Muscle of back (tissue), 13 donors: ENCODE measurements at places on chromosomes 16 and 17.

GRCh38 chr17:27873746-27874145 is 19.4 kb downstream of the LYRM9 start:
- no peak for DNase-seq

DNA sequence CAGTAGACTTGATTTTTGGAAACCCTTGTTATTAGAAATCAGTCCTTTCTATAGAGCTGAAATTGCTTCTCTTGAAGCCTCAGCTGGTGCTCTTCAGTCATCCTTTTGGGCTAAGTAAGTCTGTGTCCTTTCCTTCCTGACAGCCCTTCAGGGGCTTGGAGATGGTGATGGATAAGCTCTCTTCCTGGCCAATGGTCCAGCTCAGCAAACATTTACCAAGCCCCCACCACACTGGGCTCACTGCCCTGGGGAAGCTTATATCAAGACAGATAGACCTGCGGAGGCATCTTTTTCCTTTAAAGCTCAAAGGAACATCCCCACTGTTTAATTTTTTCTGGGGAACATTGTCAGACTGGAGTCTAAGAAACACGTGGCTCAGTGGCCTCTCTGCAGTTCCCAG is 139.6 kb downstream of the HAPSTR1 start:
- DNase-seq = no peak

DNA sequence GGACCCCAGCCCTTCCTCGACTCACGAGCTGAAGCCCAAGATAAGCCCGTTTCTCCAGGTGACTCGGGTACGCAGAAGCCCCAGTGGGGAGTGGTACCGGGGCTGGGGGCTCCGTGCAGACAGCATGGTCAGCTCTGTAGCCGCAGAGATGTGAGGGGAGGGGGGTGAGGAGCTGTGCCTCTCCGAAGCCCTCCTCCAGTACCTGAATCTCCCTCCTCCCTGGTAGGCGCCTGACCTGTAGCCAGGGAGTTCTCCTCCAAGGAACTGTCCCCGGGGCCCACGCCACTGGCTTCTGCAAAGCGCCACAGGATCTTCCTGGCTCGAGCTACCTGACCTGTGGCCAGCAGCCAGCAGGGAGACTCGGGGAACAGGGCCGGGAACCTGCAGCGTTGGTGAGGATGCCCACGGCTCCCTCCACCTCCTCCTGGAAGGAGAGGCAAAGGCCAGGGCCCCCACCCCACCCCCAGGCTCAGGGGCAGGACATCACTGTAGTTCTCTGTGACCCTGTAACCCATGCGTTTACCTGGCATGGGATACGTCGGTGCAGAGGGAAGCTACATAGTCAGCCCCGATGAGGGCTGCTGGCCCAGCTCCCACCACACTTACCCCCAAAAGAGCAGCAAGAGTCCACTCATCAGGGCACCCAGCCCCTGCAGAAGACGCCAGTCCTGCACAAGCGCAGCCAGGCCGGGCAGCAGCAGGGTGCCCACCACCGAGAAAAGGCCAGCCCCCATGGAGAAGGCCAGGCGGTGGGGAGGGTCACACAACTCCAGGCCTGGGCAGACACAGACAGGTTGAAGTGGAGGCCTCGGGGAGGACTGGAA is 1.7 kb downstream of the SLC22A31 start:
- DNase-seq = no peak

- peak; percentile 2 for DNase-seq
Observed at GRCh38 chr17:53186001-53186400, 636.7 kb upstream of the KIF2B start.

DNA sequence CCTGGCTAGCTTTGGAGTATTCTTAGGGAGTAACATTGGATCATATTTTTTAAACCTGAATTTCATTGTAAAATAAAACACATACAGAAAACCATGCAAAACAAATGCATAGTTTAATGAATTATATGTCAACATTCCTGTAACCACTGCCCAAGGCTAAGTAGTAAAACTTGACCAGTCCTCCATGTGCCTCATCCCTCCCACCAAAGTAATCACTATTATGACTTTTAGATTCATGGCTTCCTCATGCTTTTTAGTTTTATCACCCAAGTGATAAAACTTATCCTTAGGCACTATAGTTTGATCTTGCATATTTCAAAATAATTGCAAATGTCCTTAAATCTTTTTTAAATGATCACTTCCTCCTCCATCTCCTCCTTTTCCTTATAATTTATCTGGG is 20.4 kb downstream of the PRKCA start:
- DNase-seq = no peak

GRCh38 chr17:41959336-41960095 is 7.1 kb upstream of the CNP start:
- peak; percentile 36 for DNase-seq

DNA sequence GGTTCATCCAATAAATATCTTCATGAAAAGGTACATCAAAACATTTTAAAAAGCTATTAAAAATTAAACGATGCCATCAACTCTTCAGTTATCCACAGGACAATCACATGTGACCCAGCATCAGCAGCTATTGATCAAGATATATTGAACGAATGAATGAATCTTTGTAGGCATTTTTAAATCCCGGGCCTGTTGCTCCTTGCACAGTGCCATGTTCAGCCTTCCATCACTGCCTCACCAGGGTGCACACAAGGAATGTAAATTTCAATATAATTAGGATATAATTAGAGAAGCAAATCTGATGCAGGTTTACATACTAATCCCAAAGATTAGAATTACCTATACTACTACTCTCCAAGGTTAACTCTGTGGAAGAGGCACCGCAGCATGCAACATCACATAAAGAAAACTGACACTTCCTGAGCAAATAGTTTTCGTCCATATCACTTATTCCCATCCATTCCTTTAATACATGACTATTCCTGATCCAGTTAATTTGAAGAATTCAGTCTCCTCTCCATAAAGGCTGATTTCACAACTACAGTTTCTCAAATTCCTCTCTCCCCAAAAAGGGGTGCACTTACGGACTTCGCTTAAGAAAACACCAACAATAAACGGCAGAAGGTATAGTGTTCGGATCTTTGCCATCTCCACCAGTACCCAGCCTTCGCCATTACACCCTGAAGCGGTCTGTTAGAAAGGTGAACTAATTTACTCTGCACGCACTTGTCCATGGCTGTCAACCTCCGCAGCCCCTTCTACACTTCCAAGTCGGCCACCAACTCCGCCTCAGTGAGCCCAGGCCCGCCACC is 938 bp downstream of the NCOR1 start:
- no peak for DNase-seq

GRCh38 chr17:63634163-63634562 is 11.9 kb downstream of the MAP3K3 start:
- peak; percentile 45 for DNase-seq
